ENCODE measurements at places on chromosomes 4 and X. TPM values are rescaled to one million over a fixed set of nuclear protein-coding genes. Genes with fewer than 3 reads are reported as not detected.

DNA sequence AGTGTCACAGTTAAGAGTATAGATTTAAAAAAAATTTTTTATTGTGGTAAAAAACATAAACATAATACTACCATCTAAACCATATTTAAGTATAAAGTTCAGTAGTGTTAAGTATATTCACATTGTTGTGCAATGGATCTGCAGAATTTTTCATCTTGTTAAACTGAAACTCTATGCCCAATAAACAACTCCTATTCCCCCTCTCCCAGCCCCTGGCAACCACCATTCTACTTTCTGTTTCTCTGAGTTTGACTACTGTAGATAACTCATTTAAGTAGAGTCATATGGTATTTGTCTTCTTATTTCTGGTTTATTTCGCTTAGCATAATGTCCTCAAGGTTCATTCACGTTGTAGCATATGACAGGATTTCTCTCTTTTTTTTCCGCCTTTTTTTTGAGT, 112.4 kb downstream of the PTTG2 start:
- no peak for DNase-seq

The SSX4 gene
- total RNA-seq = not detected

DNA sequence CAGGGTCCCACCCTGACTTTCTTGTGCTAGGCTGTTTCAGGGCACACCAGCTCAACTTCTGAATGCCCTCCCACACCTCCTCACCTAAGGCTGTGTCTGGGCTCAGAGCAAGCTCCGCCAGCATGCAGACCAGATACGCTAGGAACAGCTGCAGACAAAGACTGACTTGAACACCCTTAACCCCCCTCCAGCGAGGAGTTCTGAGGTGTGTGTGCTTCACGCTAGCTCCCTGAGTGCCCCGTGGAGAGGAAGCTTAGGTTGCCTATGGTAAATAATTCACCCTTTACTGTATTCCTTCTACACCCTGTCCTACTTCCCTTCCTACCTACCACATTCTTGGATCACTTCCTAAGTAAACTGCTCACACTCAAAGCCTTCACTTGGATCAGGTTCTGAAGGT, 115.0 kb downstream of the VCX3B start:
- DNase-seq = no peak

DNA sequence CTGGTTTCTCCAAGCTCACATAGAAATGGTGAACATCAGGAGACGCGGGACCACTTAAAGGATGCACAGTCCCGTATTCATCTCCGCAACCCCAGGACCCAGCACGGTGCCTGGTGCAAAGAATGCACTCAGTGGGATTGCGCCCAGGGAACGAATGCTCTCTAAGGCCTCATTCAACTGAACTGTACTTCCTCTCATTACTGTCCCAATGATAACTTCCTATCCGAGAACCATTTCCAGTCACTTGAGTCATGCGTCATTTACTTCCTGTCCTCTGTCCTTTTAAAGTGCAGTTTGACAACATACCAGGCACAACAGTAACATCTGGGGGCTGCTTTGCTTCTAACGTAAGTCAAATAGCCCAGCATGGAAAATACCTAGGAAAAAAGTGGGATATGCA, 75.7 kb downstream of the RBM47 start:
- DNase-seq = no peak

GRCh38 chr4:108049406-108049805, 59.7 kb downstream of the HADH start:
- DNase-seq = no peak

The GPC4 gene
- total RNA-seq = 1.9 TPM

GRCh38 chr4:8507196-8507570, 66.6 kb downstream of the TRMT44 start:
- peak; percentile 85 for DNase-seq

- DNase-seq = peak; percentile 64
Measured at GRCh38 chr4:153296040-153296823, 48.3 kb upstream of the MND1 start.

DNA sequence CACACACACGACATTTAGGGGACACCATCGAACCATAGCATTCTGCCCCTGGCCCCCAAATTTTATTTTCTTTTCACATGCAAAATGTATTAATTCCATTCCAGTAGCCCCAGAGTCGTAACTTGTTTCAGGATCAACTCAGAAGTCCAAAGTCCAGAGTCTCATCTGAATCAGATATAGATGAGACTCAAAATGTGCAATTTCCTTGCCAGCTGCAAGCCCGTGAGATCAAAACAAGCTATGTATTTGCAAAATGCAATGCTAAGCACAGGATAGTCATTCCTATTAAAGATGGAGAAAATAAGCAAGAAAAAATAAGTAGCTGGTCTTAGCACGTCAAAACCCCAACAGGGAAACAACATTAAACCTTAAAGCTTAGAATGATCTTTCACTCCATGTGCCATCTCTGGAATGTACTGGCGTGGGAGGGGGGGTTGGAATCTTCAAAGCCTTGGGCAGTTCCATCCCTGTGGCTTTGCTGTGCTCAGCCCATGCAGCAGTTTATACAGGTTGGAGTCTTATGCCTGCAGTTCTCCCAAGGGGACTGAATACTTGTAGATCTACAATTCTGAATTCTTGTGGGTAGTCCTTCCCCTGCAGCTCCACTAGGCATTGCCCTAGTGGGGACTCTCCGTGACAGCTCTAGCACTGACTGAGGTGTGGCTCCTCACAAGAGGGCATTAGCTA, 47.7 kb upstream of the SYTL5 start:
- DNase-seq = peak; percentile 9

- DNase-seq = no peak
Measured at GRCh38 chrX:71978164-71978563, 67.5 kb downstream of the NHSL2 start.

DNA sequence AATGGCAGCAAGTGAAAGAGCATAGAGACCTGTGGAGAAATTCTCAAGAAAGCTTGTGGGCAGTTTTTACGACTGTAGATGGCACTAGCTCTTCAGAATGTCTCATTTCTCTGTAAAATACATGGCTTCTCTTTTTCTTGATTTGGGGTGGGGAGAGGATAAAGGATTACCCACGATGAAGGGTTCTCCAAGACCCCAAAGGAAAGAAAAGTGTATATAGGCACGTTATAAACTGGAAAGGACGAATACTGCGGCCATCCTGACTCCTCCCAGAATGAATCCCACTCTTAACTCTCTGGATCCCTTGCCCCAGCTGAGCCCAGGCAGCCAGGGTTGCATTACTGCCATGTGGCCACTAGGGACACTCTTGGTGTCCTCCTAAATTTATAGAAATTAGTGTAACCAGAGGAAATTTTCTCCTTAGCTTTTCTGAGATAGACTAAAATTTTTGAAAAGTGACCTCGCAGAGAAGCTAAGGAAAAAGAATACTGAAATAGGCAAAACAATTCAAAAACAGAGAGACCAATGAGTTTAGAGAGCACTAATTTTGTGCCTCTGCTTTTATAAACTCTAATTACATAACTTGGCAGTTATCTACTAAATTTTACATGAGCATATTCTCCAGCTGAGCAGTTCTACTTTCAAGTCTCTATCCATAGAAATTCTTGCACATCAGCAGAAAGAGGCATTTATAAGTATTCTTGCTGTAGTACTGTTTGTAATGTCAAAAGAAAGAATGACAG, 37.8 kb upstream of the PCDH19 start:
- DNase-seq = peak; percentile 36

DNA sequence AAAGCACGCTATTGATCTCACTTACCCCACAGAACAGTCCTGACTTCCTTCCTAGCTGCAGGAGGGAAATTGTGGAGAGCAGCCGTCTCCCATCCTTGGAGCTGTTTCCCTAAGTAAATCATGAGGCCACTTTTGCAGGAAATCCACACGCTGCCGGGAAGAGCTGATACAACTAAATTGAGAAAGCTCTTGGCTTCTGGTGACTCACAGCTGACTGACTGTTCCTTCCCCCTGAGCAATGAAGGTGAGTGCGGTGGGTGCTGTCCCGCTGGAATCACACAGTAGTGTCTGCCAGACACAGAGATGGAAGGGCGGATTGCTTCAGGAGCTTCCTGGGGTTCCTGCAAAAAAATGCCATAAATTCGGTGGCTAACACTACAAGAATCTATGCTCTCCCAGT, 268.9 kb downstream of the ASMT start:
- no peak for DNase-seq

- DNase-seq = no peak
Measured at GRCh38 chr4:184115399-184115798, 102.3 kb downstream of the ENPP6 start.

The GAB3 gene
- 0.25 TPM for total RNA-seq

DNA sequence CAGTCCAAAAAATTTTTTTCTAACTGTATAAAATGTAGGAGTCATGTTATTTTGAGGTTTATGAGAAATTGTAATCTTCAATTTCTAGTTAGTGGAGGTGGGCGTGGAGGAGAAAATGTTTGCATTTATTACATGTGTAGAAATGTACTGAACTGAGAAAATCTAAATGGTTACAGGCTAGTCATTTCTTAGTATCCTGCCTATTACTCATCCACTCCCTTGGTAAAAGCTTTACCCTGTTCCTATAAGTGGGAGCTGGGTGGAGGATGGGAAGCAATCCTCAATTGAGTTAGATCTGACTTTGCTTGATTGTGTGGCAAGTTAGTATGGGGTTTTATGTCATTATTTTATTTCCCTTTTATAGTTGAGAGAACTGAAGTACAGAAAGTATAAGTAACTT, 73.8 kb downstream of the POLA1 start:
- DNase-seq = peak; percentile 6

GRCh38 chr4:101055392-101055791, 291.9 kb downstream of the PPP3CA start:
- no peak for DNase-seq

DNA sequence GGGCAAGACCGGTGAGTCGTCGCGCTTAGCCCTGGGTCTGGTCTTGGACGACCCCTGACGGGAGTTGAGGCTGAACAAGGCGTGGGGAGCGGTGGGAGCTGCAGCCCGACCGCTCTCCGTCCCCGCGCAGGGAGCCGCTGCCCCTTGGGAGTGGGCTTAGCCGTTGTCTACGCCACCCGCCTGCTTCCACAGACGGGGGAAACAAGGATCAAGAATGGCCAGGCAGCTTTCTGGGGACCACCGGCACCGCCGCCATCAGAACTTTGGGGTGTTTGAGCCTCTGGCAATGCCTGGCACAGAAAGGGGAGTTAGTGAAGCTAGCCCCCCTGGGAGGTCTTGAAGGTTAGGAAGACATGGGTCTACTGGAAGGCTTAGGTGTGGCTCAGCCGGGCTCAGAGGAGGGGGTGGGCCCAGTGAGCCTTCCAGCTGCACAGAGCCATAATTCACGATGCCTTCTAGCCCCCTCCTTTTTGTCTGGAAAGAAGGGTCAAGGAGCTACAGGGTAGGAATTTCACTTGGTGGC, 583 bp downstream of the RASL11B start:
- DNase-seq = no peak

GRCh38 chr4:70179811-70180210, 15.7 kb upstream of the ODAM start:
- DNase-seq = no peak

DNA sequence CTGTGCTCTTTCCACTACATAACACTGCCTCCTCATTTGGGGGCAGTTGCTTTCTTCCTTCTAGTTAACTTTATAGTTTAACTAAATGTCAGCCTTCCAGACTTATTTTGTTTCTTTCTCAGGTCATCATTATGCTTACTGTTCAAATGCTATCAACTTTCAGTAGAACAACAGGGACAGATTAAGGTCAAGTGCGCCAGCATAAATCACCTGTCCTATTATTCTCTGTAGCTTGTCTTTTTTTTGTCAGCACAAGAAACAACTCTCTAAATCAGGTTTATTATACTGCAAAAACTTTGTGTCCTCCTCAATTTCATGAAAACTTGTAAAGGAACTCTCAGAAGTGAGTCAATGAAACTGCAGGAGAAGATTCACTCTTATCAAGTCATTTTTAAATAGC, 19.6 kb downstream of the SPANXA2 start:
- no peak for DNase-seq

The TRIM75 gene
- total RNA-seq = not detected

The NEXMIF gene
- total RNA-seq = not detected

The CPLX1 gene
- not detected for total RNA-seq

DNA sequence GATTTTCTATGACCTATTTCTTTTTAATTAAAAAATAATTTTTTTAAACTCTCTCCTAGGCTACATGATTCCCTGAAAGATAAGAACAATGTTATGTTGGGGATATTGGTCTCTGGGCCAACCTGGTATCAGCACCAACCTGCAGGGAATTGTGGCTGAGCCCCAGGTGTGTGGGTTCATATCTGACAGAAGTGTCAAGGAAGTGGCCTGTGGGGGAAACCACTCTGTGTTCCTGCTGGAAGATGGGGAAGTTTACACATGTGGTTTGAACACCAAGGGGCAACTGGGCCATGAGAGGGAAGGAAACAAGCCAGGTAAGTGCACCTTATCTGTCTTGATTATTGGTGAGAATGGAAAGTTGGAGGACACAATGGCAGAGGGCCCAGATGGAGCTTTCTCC, 13.5 kb downstream of the HERC3 start:
- no peak for DNase-seq

- no peak for DNase-seq
Measured at GRCh38 chr4:7013175-7013574, 30.0 kb upstream of the TADA2B start.

DNA sequence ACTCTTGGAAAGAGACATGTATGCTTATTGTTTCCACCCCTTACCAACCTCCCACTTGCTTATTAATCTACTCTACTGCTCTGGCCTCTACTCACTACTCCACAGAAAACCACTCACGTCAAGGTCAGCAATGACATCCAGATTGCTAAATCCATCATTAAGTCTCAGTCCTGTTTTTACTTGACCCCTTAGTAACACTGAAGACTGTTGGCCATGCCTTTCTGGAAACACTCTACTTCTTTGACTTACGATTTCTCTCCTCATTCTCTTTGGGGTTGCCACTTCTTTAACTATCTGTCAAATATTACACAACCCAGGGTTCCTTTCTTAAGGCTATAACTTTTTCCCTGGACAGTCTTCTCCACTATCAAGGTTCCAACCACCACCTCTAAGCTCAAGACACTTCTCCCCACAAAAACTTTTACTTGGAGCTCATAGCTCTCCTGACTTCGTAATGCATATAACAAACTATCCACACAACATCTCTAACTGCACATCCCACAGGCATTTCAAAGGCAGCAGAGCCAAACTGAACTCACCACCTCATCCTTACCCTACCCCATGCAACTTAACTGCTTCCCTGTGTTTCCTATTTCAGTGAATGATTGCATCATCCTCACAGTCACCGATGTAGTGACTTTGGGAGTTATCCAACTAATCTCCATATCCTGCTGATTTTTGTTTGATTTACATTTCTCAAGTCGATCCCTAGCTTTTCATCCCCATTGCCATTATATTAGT, 15.8 kb upstream of the MAGEA4 start:
- peak; percentile 72 for DNase-seq

All from GM23248 (cell line).